ENCODE measurements at places on chromosomes 3 and 15.

GRCh38 chr3:142007710-142008399 lies 131.4 kb downstream of the ATP1B3 start:
- no peak for DNase-seq

- no peak for DNase-seq
Observed at GRCh38 chr3:154795582-154795981, 284.5 kb upstream of the MME start.

DNA sequence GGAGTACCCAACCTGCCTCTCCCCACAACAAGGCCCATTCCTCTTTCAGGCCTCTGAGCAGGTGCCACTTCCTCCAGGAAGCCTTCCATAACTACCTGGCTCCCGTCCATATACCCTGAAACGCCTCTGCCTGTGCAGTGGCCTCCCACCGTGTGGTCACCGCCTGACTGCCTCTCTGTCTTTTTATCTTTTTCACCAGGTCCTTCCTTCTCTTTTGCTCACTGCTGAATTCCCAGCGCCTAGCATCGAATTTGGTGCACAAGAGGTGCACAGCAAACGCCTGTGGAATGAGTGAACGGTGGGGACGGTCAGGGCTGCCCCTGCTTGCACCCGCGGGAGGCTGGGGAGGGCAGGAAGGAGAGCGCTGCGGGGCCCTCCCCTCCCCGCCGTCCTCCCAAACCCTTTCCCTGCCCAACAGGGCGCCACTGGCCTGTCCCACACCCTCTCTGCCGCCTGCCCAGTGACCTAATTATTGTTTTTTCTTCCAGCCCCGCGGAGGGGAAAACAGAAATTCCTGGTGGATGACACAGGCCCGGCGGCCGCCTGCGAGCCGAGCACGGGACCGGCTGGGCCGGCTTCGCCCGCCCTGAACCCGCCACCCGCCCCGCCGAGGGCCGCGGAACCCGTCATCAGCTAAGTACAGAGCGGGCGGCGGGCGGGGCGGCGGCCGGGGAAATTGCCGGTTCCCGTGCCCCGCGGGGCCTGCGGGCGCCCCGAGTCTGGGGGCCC lies 140.1 kb downstream of the SMAD6 start:
- peak; percentile 32 for DNase-seq

GRCh38 chr15:60358935-60359682 lies 38.7 kb downstream of the ANXA2 start:
- no peak for DNase-seq

- DNase-seq, result no peak
Observed at GRCh38 chr3:22117091-22117490, 366.1 kb upstream of the ZNF385D start.

DNA sequence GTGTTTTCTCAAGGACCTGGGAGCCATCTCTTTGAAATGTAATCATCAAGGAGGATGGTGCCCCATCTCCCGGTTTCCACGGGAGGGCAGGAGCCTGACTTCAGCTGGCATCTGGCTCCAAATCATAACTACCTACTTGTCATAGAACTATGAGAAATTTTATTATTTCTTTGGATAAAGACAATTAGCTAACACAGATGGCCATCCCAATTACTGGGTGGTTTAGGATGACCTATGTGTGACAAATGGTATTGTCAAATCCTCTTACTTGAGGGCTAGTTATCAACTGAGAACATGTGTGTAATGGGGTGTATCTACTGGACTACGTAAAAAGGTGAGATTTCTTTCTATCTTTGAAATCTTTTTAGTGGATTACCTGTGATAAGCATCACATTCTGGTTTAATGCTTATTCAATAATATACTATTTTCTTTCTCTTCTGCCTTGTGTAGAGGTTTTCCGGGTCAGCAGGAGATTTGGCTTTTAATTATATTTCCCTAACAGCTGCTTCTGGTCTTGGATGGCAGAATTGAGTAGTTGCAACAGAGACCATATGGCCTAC lies 15.3 kb upstream of the PARP14 start:
- no peak for DNase-seq

DNA sequence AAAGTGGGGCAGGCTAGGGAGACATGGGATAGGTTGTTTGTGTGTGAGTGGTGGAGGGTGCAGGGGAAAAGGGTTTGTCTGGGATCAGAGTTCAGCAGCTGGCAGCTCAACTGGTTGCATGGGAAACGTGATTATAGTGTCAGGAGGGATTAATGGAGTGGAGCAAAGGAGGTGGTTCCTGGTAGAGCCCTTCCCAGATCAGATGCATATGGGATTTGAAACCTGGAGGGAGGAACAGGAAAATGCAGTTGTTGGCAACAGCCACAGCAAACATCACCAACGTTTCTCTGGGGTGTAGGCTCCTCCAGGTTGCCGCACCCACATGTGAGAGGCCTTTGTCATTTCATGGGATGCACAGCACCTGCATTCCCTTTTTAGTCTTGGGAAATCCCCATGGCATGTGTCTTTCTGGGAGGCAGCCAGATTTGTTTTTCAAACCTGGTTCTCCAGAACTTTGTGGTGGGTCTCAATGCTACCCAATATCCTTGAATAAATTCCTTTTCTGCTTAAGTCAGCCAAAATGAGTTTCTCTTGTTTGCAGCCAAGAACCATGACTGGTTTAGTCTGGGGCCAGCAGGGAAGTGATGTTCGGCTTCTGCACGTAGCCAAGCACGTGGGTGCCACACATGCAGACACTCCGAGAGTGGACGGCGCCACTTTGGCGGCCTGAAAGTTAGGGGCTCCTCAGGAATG lies 61.3 kb downstream of the BDH1 start:
- no peak for DNase-seq

GRCh38 chr15:94004697-94005096 lies 226.7 kb upstream of the MCTP2 start:
- DNase-seq, result no peak

DNA sequence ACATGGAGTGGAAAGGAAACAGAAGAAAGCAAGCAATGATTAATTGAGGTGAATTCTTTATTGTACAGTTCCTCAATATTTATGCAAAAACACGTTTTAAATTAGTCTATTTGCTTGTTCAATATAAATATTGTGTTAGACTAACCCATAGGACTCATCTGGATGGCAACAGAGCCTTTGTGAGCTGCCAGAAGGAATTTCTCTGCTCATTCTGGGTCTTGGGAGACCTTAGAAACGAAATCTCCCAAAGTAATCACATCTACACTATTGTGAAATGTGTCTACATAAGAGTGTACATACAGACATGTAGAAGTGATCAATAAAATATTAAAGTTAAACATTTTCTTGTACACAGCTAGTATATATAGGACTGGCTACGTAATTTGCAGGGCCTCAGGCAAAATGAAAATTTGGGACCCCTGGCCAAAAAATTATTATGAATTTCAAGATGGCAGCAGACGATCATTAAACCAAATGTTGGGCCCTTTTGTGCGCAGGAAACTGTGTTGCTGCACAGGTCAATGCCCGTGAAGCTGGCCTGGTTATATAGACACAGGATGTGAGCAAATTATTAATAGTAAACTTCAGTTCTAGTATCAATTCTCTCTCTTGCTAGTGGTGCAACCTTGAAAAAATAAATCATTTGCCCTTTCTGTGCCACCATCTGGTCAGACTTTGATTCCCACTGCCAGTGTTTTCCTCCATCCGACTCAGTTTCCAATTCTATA lies 83.3 kb downstream of the MINAR1 start:
- DNase-seq, result no peak

DNA sequence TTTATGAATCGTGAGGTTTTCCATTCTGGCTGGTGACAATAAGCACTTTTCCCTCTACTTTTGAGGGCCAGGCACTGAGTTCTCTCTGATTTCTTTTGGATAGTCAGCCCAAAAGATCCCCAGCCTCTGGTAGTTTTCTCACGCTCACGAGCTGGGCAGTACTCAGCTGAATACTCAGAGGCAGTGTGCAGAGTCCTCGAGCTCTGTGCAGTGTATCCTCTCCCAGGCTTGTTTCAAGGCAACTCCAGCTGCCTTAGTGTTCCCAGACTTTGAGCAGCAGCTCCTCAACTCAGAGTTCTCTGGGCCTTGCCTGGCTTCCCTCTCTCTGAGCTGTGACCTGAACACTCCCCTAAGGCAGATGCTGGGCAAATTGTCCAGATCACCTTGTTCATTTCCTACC lies 59.1 kb upstream of the IQSEC1 start:
- no peak for DNase-seq

GRCh38 chr3:62134061-62134496 lies 239.3 kb downstream of the FEZF2 start:
- DNase-seq, result no peak

DNA sequence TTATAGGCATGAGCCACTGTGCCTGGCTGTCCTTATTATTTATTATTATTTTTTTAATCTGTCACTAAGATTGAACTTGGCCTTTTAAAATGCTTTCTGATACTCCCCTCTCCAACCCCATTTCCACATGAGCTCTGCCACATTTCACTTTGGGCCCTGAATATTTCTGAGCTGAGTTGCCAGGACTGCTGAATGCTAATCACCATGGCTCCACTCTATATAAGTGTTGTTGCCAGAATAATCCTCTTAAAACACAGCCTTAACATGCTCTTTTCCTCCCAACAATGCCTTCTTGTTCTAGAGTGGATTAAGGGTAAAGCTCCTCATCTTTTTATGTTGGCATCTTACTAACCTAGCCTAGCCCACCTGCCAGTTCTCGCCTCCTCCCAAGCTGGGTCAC lies 124.4 kb downstream of the PDZRN3 start:
- DNase-seq, result no peak

DNA sequence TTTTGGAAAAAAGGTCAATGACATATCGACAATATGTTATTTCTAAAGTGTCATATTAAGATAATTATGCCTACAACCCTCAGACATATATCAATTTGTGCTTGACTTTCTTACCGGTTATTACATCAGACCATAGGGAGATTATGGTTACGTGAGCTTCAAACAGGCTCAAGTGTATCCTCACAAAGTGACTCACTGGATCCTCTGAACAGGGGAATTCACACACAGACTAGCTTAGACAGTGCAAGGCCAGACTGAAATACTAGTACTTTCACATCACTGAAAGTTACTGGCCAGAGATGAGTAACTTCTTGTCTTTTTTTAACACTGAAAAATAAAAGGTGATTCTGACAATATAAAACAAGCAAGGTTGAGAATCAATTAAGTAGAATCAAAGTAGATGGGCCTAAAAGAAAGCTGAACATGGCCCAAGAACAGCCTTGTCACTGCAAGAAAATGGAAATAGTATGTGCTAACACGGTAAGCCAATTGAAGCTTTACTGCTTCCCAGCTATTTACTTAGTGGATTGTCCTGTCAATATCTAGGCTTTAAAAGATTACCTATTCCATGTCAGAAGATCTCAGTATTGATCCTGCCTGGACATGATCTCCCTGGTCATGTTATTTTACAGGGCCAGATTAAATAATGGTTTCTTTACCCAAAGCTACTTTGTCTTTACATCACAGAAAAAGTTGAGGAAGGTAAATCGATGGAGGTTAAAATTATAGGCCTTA lies 848.6 kb downstream of the ROBO1 start:
- DNase-seq, result no peak

DNA sequence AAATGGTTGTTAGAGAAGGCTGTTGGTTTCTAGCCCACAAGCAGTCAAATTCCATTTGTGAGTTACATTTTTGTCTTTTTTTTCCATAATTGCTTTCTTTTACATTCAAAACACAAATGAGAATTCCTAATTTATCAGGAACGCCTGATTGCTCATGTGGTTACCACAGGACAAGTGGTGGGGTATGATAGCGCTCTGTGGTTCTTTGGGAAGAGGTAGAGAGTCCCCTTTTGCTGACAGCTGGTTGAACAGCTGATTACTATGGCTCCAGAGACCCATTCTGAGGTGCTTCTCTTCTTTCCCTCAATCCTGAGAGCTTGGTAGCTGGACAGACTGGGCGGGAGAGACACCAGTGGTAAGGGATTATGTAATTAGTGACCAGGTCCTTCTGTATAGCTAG lies 24.4 kb downstream of the CNOT10 start:
- no peak for DNase-seq

- no peak for DNase-seq
Observed at GRCh38 chr3:27684302-27684701, 37.8 kb downstream of the EOMES start.

DNA sequence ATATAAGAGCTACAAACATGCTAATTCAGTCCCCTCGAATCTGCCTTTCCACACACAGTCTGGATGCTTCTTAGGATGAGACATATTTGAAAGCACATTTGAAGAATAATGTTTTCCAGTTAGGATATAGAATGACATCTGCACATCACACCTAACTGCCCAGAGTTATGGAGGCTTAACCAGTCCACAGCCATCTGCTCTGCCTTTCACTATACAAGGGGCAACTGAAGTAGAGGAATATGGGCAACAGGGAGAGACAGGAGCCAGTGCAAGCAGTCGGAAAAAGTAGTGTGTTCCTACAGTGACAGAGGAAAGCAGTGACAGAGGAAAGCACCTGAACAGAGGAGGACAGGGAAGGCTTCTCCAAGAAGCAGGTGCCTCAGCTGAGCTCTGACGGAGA lies 79.0 kb upstream of the CLDN18 start:
- no peak for DNase-seq

GRCh38 chr3:60135474-60135873 lies 1085.6 kb upstream of the CFAP20DC start:
- no peak for DNase-seq

DNA sequence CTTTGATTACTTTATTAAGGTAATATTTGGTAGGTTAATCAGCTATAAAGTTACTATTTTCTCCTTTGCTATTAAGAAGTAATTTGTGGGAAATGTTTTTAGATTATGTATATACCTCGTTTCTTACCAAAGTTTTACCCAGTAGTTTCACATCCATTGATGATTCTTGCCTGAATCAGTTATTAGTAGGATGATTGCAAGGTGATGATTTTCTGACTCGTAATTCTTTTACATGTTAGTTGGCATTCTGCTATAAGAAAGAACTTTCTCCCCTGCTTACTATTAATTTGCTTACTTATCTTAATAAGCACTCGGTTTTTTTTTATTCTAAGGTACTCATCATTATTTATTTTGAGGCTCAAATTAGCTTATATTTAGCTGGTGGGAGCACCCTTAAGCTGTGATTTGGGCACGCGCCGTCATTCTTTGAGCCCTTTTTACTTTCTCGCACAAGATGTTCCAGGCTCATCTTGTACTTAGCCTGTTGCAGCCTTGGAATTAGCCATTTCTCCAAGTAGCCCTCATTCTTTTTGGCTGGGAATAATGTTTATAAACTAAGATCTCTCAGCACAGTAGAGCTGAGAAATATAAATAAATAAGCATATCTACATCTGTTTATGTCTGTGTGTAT lies 15.3 kb downstream of the USP3 start:
- DNase-seq, result no peak

GRCh38 chr3:65685621-65686235 lies 353.0 kb downstream of the MAGI1 start:
- DNase-seq, result no peak
